NCI-H2171 treated with DMSO at 0.1 percent for 48 hours (cell line): ENCODE measurements at places on chromosomes 16 and 17.

DNA sequence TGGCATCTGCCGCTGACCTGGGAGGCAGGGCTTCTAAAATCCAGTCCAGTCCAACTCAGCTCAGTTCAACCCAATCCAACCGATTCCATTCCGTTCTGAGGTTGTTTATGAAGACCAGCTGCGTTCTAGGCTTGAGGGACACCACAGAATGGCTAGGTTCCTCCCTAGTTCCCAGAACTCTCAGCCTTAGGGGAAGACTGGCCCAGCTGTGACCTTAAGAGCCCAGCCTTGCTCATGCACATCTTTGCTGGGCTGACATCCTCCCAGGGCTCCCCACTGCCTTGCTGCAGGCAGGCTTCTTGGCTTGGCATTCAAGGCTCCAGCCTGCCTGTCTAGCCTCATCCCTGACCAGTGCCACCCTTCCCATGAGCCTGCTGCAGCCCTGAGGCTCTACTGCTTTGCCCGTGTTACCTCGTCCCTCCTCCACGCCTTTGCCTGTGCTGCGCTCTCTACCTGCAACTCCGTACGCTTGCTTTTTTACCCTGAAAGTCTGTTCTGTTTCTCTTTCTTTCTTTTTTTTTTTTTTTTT lies 7.9 kb downstream of the SLC12A3 start:
- no peak for DNase-seq

DNA sequence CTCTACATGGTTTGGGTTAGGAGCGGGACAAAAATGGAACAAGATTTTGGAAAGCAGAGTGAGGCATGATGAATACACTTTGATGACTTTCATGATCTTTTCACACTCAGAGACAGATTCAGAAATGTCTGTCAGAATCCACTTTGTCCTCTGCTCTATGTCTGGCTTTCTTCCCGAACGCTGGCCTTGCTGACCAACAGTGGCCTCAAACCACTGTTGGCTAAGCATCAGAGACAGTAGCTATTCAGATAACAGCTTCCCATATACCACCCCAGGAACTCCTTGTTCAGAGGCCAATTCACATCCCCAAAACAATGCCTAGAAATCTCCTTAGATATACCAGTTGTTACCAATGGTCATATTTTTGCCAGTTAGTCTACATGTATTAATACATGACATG lies 40.9 kb downstream of the FBXL20 start:
- no peak for DNase-seq

DNA sequence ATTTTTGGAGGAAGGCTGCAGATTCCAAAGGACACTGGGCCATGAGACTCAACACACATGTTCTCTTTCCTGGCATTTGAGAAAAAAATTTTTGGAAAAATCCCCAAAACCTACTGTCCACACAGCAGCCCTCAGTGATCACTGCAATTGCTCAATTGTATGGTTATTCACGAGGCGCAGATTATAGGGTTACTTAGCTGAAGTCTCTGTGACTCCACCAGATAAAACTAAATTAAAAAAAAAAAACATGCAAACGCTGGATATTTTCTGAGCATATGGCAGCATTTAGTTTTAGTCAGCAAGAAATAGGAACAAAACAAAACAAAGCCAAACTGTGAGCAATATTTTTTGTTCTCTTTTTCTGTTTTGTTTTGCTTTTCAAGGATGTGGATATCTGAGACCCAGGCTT lies 83.8 kb upstream of the FAM20A start:
- DNase-seq, result no peak

- no peak for DNase-seq
Observed at GRCh38 chr16:81901484-81901883, 109.8 kb downstream of the SDR42E1 start.

- no peak for DNase-seq
Observed at GRCh38 chr16:60648290-60648689, 1387.9 kb downstream of the CDH8 start.

DNA sequence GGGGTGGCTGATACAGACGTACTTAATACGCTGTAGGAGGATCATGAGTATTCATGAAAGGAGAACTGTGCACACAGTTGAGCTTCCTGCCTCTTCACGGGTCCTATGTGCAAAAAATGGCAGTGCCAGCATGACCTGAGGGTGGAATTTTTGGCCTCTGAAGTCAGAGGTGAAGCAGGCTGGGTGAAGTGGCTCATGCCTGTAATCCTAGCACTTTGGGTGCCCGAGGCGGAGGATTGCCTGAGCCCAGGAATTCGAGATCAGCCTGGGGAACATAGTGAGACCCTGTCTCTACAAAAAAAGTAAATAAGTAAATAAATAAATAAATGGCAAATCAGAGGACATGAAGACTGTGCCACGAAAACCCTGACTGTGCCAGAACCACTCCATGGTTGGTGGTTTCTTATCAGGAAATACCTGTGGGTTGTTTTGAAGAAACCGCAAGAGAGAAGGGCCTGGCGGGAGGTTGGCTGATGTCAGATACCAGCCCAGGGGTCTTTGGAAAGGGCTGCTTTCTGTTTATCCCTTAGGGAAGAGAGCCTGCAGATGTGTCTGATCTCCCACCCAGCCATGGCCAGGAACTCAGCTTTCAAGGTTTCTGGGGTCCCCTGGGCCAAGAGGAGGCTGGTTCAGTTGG lies 3.4 kb downstream of the ASPSCR1 start:
- no peak for DNase-seq

DNA sequence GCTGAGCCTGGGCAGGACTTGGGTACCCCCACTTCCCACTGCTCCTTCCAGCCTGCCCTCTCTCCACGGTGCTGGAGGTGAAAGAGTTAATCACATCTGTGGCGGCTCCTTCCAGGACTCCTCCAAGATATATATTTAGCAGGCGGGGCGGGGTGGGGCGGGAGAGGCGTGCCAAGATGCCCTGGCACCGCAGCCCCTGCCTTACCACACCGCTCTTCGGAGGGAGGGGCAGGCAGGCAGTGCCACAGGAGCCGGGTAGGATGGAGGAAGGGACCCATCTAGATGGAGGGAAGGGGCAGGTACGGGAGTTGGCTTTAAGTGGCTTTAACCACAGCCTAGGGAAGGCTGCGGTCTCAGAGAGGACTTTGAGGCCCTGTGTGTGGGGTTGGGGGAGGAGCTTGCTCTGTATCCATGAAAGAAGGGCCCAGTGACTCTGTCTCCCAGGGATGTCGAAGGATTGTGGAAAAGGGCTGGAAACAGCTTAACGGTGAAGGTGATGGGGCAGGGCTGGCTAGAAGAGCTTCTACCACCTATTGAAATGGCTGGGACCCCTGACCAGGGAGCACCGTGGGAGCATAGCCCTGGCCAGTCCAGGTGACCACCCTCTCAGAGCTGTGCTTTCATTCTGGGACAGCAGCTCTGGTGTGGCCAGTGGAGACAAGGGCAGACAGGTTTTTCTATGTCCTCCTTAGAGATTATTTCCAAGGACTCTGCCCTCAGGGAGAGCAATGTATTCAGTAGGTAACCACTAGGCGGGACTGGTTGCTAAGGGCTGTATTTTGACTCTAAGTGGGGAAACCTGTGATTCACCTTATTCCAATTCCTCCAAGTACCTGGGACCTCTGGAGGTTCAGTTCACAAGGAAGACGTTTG lies 13.0 kb downstream of the GPR142 start:
- peak; percentile 69 for DNase-seq

GRCh38 chr17:4307179-4307930 lies 43.6 kb upstream of the ANKFY1 start:
- DNase-seq, result no peak

- no peak for DNase-seq
Observed at GRCh38 chr17:78357177-78357586, 2.7 kb downstream of the SOCS3 start.

GRCh38 chr17:27610304-27610677 lies 20.7 kb upstream of the LGALS9 start:
- no peak for DNase-seq

DNA sequence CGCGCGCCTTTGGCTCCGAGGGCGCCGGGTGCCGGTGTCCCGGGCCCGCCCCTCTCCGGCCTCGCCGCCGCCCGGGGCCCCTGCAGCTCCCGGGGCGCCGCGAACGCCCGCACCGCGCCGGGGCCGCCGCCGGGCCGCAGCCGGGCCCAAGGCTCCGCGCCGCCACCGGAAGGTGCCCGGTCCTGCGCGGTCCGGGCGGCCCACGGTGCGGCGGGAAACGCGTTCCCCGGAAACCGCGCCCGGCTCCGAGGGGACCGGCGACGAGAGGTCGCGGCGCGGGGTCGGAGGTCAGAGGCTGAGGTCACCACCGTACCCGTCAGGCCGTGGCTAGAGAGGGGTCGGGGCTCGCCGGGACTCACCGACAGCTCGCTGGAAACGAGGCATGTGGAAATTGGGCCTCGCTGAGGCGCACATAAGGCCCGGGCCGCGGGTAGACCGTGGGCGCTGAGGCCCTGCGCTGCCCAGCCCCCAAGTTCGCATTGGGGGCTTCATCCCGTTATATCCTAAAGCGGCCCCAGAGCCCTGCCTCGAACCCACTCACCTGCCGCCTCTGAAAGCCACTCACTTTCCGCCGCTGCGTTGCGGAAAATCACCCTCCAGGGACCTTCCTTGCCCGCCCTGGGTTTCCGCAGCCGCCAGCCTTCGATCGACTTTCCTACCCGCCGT lies at the start of gene DUS1L:
Gene DUS1L, minus strand, starts transcription at position 167 of the 666 bp plus-strand sequence. CDS start 745 bp downstream, outside the sequence.
- DNase-seq, result peak; percentile 23

DNA sequence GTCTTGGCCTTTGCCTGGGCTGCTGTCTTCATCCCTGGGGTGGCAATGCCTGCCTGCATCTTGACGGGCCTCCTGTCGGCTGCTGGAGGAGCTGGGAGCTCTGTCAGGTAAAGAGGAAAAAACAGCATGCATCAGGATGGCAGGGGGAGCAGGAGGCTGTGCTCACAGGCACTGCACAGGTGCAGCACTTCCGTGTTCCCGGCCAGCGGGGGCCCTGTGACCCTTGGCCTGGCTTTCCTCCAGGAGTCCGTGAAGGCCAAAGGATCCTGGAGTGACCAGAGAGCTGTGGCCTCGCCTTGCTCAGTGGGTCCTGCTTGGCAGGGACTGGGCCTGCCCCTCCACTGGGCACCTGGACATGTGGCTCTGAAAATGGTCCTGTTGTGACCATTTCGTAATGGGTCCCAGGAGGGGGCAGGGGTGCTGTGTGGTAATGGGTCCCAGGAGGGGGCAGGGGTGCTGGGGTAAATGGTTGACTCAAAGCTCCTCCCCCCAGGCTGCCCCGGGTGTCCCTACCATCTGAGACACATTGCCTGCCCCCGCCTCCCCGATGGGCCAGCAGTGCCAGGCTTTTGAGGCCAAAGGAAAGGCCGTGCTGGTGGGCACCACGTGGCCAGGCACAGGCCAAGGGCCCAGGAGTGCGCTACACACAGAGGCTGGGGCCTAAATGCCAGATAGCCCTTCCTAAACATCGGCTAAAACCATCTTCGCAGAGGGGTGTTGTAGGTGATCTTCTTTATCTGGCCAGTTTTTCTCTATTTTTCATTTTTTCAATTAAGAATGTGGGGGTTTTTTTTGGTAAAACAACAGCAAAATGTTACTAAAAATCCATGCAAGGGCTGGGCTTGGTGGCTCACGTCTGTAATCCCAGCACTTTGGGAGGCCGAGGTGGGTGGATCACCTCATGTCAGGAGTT lies 4.0 kb upstream of the FASN start:
- DNase-seq, result peak; percentile 46

DNA sequence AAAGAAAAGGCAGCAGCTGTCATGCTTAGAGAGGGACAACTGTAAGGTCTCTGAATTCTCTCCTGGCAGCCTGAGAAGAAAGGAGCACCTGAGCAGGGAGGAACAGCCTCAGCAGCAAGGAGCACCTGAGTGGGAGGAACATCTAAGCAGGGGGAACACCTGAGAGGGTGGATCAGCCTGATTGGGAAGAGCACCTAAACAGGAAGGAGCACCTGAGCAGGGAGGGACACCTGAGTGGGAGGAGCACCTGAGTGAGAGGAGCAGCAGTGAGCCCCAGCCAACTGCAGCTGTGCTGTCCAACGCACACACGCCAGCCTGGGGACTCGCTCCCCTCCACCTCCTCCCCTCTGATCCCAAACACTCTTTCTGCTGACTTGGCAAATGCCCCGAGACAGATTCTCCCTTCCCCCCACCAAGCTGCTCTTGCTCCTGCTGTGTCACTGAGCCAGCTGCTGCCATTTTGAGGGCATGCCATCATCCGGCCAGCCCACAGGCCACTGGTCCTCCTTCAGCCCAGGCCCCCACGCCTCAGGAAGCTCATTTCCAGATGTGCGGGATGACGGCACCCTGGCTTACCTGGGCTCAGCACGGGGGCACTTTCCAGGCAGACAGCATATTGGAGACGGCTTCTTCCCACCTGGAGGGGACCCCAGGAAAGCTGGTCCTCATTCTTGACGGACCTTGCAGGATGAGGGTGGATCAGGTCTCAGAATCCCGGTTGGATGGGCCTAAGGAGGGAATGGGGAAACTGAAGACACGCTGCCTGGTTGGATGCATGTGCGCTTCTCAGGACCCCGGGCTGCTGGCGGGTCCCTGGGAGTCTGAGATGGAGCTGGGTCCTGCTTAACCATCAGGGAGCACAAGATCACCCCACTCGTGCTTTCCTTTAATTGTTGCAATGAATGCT lies 57.7 kb upstream of the RBFOX3 start:
- DNase-seq, result peak; percentile 62

GRCh38 chr17:8611137-8611536 lies 19.4 kb downstream of the MYH10 start:
- DNase-seq, result no peak

DNA sequence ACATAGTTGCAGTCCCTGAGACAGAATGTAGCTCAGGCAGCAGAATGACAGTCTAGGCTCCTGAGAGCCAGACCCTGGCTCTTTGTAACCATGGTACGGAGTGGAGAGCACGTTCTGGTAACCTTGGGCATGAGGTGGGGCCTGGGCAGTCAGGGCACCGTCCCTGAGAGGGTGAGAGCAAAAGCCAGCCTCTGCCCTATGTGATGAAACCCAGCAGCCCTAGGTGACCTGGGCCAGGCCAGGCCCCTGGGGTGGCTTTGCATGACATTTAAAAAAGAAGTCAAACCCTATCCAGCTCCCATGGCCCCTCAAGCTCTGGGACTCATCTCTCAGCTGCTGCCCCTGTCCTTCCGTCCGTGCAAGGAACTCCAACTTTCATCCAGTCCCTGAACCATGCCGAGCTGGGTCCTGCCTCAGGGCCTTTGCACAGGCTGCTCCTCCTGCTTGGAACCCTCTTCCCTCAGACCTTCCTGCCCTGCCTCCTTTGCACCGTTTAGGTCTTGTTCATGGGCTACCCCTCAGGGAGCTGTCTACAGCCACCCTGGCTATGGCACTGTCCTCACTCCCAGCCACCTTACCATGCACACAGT lies 188.6 kb downstream of the NTN1 start:
- no peak for DNase-seq

DNA sequence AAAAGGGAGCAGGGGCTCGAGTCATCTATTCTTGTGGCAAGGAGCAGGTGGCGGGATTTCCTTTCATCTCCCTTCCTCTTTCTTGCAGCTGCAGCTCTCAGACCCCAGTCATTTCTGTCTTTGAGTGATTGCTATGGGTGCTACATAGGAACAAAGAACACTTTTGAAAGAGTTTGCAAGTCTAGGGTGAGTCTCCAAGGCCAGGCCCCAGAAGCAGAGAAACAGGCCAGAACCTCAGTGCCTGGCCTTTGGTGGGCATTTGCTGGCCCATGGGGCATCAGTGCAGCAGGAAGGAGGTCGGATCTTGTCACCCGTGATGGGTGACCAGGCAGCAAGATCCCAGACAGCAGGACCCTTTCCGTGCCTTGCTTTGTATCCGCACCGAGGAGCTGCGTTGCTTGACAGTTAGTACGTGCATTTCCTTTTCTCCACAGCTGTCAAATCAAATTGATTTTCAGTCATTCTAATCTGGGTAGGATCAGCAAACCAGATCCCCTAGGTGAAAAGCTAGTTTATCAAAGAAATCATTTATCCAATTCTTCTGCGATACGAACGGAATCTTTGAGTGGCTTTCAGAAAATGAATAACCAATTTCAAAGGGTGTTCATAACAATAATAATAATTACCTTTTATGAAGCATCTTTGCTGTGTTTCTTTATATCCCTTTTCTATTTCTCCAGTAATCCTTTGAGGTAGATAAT lies 244.6 kb upstream of the MAF start:
- no peak for DNase-seq
